ENCODE measurements at places on chromosomes 2 and 18.
A peak's percentile ranks its signal among the peaks of the same experiment; 100 is the strongest.

- DNase-seq: no peak
Measured at GRCh38 chr2:185978634-185979407, 240.2 kb downstream of the FSIP2 start.

GRCh38 chr18:38941711-38942561, 1376.3 kb upstream of the CELF4 start:
- DNase-seq: no peak

GRCh38 chr2:10345126-10345525, 42.4 kb downstream of the HPCAL1 start:
- DNase-seq: no peak

DNA sequence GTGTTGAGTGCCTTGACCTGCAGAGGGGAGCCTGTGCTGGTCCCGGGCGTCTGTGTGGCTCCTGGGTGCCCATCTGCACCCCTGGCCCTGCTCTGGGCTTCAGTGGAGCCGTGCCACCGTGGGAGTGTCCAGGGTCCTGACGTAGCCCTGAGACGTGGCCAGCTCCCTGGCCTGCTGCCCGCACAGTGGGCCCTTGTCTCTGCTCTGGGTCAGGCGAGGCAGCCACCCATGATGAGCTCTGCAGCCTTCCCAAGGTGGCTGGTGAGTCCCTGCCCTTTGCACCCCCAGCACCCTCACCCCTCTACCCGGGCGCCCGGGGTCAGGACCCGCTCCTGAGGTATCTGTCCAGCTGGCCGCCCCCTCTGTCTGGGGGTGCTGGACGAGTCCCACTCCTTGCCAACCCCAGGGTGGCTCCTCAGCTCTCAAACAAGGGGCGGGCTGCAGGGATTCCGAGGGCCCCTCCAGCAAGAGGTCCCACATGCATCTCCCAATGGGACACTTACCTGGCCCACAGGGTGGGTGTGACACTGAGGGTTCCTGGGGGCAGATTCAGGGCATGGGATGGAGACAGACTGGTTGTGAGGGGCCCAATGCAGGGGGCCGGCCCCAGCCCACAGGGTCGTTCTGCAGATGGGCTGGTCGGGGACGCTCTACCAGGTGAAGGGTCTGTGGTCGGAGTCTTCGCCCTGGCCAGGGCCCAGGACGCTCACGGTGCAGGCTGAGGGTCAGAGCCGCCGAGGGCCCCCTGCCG, 2.4 kb downstream of the NEU4 start:
- DNase-seq: no peak

DNA sequence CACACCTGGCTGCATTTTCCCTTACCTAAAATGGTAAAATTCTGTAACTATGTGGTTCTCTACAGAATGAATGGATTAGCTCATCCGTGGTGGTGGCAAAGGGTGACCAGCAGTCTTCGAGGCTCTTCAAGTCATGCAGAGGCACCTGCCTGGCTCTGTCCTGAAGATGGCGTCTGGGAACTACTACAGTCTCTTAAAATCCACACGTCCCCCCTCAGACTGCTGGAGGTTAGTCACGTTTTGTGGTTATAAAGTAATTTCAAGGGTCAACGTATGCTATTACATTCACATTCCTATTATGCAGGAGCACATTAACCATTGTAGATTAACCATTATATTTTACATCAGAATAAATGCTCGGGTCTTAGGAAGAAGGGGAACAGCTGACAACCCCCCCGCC, 616.7 kb downstream of the GALR1 start:
- no peak for DNase-seq

DNA sequence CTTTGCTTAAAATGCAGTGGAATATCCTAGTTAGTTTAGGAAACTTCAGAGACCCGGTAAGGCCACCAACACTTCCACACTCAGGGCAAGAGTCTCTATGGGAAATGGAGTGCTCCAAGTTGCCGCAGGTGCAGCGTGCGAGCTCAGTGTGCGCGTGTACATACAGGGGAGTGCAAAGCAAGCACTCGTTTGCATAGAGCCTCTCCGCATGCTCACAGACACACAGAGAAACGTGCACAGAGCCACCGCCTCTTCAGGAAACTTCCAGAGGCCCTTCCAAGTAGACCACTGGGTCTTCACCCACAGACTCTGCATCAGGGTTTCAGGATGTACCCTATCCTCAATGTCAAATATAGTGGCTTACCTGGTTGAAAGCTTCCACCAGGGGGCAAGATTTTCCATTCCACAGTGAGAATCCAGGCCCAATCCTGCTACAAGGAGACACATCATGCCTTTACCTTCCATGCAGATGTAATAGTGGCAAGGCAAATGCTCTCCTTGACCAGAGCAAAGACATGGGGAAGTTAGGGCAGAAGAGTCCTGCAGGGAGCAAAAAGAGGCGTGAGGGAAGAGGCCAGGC, 513.0 kb upstream of the MYT1L start:
- DNase-seq: no peak

GRCh38 chr2:60070736-60071489, 482.5 kb downstream of the BCL11A start:
- no peak for DNase-seq

DNA sequence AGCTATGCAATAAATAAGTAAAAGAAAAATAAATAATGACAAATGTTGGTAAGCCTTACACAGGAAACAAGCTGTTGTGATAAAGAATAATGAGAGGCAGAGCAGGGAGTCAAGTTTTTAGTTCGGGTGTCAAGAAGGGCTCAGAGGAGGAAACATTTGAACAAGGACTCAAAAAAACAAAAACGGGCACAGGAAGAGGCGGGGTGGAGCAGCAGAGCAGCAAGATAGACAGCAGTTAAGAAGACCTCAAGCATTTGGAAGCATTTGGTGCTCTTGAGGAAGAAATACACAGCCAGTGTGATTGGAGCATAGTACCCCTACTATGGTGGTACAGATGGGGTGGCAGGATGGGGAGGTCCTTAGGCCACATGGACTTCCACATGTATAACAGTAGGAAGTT, 2.8 kb downstream of the TMEM169 start:
- DNase-seq: no peak

DNA sequence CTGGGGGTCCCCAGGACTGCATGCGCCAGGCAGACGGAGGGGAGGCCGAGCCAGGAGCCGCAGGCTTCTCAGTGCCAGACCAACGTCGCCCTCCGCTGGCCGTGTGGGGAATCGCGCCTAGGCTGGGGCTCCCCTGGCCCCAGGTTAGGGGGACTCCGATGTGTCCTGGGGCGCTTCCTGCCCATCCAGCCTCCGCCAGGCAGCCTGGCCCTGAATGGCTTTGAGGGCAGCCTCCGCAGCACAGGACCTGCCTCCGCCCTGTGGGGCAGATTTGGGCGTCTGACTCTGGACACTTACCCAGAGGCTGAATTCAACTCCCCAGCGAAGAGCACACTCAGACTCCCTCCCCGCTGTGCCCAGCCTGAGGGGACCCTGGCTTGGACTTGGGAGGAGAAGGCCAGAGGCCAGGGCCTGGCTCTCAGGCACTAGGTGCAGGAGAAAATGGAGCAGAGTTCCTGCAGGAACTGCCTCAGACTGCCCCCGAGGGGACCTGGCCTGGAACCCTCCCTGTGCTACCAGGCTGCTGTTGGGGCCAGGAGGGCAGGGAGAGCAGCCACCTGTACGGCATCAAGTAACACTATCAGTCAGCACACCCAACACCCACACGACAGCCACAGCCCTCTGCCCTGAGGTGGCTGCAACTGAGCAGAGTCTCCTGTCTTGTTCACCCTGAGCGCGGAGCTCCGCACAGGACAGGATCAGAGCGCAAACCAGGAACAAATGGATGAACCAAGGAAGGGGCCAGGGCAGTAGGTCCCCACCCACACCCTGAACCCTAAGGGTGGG, 597 bp upstream of the TEKT4 start:
- no peak for DNase-seq

- DNase-seq: no peak
Measured at GRCh38 chr2:10405448-10405847, 42.7 kb downstream of the ODC1 start.

GRCh38 chr2:98508709-98509066, 64.0 kb downstream of the INPP4A start:
- DNase-seq: no peak

DNA sequence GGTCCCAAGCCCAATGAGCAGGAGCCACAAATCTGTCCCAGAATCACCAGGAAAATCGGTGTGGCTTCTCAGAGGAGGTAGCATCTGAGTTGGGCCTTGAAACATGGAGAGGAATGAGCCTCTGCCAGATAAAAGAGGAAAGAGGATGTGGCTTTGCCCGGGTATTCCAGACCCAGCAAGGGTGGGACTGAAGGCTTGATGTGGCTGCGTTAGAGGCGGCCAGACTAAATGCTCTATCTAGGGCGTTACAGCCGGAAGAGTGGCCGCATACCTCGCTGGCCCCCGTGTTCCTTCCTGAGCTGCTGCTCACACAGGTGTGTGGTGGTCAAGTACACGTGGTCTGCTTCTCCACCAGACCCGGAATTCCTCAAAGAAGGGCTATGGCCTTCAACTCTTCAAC, 33.9 kb upstream of the POMC start:
- no peak for DNase-seq

GRCh38 chr2:105744091-105744908, 412 bp upstream of the NCK2 start:
- DNase-seq: peak; percentile 71

GRCh38 chr2:230930928-230931555, 6.0 kb upstream of the GPR55 start:
- no peak for DNase-seq

DNA sequence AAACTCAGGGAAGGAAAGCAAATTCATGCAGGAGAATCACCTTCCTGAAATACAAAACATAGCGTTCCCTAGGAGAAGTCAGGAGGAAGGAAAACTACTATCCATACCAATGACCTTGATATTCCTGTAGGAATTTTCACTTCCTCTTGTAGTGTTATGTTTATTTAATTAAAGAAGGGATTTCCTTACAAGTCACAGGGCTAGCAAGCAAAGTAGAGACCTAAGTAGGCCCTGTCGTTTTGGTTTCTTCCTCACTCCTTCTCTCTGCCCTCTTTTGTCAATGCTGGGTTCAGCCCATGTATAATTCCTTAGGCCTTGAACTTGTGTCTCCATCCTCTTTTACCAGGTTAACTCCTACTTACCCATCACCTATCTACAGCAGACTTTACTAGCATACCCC, 435.2 kb upstream of the LRATD1 start:
- no peak for DNase-seq

DNA sequence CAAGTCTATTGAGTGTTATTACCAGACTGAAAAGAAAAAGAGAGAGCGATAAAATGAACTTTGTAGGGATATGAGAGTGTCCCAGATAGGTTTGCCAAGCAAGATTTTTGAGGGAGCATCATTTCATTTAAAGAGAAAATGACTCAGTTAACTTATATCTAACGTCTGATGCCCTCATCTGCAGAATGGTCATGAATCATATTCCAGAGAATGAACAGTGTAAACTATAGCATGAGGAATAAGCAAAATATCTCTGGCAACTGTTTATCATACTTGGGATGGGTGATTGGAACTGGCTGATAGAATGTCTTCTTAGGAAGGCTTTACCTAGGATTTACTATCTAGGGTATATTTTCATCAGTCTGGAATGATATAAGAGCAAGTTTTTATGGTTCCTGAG, 289.4 kb downstream of the CMPK2 start:
- no peak for DNase-seq

DNA sequence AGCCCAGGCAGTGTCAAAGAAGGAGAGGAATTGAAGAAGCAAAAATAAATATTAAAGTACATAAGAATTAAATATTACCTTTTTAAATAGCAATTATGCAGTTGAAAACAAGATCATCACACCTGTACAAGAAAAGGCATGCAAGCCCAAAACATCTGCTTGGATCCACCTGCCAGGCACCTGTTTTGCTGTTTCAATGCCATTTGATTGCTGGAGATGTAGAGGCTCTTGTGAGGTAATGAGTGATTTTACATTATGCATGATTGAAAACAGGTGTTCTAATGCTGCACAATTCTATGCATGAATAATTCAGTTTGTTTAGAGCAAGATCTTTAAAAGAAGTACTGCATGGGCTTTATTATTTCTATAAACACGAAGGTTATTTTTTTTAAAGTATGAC, 700.6 kb upstream of the ZEB2 start:
- DNase-seq: no peak

GRCh38 chr2:108575132-108575966, 41.1 kb downstream of the LIMS1 start:
- no peak for DNase-seq

DNA sequence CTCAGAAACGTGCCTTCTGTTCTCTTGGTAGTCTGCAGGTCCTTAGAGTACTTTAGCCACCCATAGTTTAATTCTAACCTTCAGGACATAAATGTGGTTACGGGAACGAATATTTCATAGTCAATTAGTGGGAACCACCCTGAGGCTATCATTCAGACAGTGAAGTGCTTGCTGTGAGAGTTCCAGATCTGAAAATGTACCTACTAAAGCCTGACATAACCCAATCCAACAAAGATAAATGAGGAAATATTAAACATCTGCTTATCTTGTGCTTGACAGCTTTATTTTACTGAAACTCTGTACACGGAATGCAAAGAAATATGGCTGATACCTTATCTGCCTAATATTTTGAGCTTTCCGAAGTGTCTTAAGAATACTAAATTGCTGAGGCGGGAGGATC, 43.0 kb downstream of the RAB27B start:
- DNase-seq: no peak

DNA sequence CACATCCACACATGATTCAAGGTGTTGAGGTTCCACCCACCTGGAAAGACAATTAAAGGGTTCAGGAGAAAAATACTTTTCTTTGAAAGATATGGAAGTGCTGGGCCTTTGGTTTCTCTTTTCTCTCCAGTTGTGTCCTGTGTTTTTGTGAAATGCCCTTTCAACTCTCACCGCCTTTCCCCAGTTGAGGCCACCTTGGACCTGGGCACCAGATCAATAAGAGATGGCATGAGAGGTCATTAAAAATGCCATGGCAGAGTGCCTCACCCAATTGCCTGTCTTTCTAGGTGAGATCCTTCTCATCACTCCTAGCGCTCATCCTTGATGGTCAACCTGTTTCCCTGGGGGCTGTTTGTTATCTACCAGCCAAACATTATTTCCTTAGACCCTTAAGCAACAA, 453.9 kb downstream of the TSN start:
- no peak for DNase-seq

GRCh38 chr2:9739531-9739964, 103.7 kb upstream of the TAF1B start:
- DNase-seq: peak; percentile 3

- no peak for DNase-seq
Measured at GRCh38 chr2:176830362-176830761, 382.2 kb upstream of the HNRNPA3 start.

DNA sequence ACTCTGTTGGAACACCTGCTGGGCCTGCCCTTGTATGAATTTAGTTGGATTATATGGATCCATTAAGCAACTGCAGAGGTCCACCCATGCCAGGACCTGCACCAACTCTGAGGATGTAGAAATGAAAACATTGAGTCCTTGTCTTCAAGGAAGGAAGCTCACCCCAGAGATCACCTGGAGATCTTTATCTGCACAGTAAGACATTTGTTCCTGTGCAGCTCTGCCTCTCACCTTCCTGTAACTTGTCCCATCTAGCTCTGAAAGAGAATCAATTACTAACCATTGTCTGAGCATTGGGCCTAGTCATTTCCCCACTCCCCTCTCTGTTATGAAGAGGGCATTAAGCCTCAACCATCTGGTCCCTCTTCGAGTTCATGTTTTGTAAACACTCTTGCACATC, 105.2 kb upstream of the YWHAQ start:
- DNase-seq: no peak
